ENCODE measurements at places on chromosomes 11 and 22.

DNA sequence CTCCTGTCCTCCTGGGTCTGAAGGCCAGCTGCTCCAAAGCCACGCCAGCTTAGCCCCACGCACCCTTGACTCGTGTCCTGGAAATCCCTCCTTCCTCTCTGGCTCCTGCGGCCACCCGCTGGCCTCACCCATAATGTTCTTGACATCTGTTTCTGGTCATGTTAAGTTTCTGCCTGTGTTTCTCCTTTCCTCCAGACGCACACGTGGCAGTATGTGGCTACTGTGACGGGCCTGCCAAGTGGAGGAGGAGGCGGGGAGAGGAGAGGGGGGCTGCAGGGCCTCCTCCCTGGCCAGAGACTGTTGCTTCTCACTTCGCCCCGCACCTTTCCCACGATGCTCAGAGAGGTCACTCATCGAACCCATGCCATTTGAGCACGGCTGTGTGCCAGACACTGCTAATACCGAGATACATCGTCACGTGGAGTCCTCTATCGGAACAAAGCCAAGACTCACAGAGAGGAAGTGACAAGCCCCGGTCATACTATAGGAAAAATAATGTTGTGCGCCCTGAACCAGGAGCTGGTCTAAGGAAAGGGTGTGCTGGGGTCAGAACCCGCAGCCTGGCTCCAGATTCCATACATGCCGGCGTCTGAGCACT lies 11.5 kb downstream of the C1QTNF6 start:
- DNase-seq, result no peak

GRCh38 chr11:45314900-45315299 lies 28.8 kb upstream of the SYT13 start:
- no peak for DNase-seq

- no peak for DNase-seq
These were observed 18.8 kb downstream of the PPFIBP2 start for GRCh38 chr11:7532405-7533145.

DNA sequence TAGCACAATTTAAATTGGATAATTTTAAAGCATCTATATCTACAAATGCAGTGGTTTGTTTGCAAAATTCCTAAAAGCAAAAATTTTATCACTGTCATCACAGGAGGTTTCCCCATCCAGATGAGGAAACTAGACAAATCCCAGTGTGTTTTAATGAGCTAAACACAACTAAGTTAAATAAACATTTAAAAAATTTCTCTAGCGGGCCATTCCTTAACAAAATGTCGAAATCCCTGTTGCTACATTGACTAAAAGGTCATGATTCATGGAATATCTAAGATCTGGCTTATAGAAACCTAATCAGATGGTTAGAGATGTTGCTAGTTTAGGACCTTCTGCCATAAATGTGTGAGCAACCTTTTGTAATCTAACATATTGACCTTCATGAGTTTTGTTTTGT lies 107.3 kb upstream of the BDNF start:
- no peak for DNase-seq

- no peak for DNase-seq
These were observed 31.7 kb downstream of the TEAD1 start for GRCh38 chr11:12705874-12706273.

- no peak for DNase-seq
These were observed 565.8 kb downstream of the BUD13 start for GRCh38 chr11:116207019-116207418.

GRCh38 chr11:68996376-68997123 lies 15.8 kb upstream of the MRGPRD start:
- DNase-seq, result no peak

- DNase-seq, result no peak
These were observed 28.3 kb downstream of the EFCAB6 start for GRCh38 chr22:43783777-43784176.

DNA sequence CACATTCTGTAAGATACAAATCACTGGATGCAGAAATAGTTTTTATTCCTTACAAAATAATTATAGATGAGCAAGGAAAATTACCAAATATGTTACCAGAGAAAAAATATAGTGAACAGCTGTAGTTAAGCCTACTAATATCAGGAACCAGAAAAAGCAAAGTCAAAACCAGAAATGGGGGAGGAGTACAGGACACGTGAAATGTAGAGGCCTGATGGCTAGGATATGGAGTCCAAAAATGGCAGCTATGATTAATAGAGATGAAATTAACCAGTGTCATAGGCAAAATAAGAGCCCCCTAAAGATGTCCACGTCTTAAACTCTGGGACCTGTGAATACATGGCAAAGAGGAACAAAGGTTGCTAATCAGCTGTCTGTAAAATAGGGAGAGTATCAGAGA lies 34.1 kb downstream of the MRE11 start:
- no peak for DNase-seq
